ENCODE measurements at places on chromosomes 4 and X.
A peak's percentile ranks its signal among the peaks of the same experiment; 100 is the strongest.

GRCh38 chr4:137530176-137530575 lies 2.1 kb downstream of the PCDH18 start:
- no peak for DNase-seq

- no peak for DNase-seq
Measured at GRCh38 chr4:3465698-3466671, 2.9 kb downstream of the DOK7 start.

DNA sequence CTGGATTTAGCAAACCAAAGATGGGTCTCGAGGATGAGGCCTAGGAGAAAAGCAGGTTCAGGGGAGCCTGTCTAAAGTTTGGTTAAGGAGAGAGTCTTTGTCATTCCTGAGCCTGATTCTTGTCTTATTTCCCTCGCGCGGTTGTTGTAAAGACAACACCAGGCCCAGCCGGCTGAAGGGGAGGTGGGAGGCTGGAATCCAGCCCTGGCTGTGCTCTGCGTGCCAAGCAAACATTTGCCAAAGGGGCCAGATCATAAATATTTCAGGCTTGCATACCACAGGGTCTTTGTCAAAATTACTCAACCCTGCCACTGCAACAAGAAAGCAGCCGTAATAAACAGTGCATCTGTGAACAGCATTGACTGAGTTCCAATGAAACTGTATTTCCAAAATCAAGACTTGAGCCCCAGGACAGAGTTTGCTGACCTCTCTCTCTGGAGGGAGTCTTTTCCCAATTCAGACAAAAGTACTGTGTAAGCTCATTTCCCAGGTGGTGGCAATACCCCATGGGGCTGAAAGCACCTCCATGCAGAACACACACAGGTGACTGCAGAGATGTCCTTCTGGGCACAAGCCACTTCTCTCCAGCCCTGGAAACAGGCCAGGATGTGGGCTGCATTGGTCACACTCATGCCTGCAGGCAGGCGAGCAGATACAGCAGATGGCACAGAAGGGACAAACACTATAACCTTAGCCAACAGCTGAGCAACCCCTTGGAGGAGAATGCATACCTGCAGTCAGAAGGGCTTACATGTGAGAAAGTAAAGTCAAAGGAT lies 320.3 kb downstream of the STK32B start:
- DNase-seq = no peak

- peak; percentile 85 for DNase-seq
Measured at GRCh38 chr4:158670975-158671664, 567 bp downstream of the C4orf46 start.

- no peak for DNase-seq
Measured at GRCh38 chr4:186653969-186654368, 69.7 kb downstream of the FAT1 start.

GRCh38 chr4:56424697-56425514 lies 10.5 kb downstream of the PPAT start:
- DNase-seq = no peak

DNA sequence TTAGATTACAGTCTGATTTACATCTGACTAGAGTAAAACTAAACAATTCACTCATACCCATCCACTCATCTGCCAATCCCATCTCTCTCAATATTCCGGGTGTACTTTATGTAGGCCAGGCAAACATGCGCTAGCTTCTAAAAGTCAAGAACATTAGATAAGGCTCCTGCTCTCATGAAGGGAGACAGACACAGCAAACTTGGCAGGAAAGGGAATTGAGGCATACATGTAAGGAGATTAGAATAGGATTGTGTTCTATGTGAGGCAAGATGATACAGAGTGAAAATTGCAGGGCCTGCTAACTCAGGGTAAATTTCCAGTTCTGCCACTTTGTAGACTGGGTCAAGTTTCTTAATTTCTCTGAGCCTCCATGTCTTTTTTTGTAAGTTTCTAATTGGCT lies 135.8 kb downstream of the CDS1 start:
- DNase-seq = no peak

GRCh38 chrX:119755981-119756533 lies 2.3 kb upstream of the SOWAHD start:
- no peak for DNase-seq

- DNase-seq = no peak
Measured at GRCh38 chr4:172392741-172393140, 579.5 kb downstream of the GALNTL6 start.

- peak; percentile 20 for DNase-seq
Measured at GRCh38 chrX:15373976-15374375, 10.2 kb downstream of the VEGFD start.

- DNase-seq = no peak
Measured at GRCh38 chrX:109389917-109390316, 92.0 kb downstream of the GUCY2F start.

DNA sequence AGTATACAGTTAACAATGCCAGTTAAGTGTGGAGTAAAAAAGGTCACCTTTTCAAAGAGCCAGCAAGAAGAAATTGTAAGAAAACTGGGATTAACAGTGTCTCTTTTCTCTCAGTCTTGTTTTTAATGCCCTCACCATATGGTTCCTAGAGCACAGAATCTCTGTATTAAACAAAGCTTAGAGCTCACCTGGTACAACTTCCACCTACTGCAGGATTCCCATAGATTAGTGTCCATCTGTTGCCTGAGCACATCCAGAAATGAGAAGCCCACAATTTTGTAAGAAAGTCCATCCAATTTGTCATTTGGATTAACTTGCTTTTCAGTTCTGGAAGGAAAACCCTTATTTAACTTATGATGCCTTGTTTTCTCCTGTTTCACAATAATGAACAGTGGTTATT lies 1037.1 kb downstream of the STPG2 start:
- DNase-seq = no peak

DNA sequence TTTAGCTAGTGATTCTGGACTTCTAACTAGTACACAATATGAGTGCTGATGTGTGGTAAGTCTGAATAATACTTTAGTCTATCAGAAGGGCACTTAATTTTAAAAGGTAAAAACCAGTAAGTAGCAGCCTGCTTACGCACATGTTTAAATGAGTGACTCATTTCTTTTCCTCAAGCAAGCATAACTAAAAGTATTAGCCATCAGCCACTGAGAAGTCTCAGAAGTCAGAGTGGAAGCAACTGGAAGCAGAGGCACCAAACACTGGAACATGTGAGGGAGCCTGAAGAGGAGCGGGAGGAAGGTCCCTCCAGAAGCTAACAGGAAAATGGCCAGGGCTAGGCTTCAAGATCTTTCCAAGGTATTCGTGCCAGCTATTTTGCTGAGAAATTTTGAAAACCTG lies 257.7 kb downstream of the RAPGEF2 start:
- DNase-seq = peak; percentile 53

- no peak for DNase-seq
Measured at GRCh38 chr4:98939438-98939837, 10.5 kb upstream of the EIF4E start.

GRCh38 chr4:53012738-53013137 lies 150.6 kb downstream of the RASL11B start:
- DNase-seq = peak; percentile 49

- no peak for DNase-seq
Measured at GRCh38 chr4:62133977-62134376, 933.9 kb downstream of the ADGRL3 start.

- no peak for DNase-seq
Measured at GRCh38 chrX:96433409-96434077, 251.1 kb upstream of the DIAPH2 start.

DNA sequence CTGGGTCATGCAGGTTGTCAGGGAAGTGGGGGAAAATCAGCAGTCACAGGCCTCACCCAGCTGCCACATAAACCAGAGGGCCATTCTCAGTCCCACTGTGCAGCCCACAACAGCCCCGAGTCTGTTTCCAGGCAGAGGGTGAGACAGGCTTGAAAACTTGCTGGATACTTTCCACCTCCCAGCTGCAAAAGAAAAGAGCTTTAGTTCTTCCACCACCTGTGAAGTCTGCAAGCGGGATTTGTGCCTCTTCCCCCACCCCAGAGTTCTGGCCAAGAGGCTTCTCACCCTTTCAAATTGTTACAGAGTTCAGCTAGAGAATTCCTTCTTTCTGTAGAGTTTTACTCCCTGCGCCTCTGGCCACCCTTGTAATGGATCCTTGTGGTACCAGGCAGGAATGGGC lies 115.5 kb upstream of the ZDHHC15 start:
- DNase-seq = no peak

- no peak for DNase-seq
Measured at GRCh38 chr4:8552024-8552423, 28.2 kb upstream of the GPR78 start.

- no peak for DNase-seq
Measured at GRCh38 chrX:2266445-2267349, 234.1 kb downstream of the DHRSX start.

DNA sequence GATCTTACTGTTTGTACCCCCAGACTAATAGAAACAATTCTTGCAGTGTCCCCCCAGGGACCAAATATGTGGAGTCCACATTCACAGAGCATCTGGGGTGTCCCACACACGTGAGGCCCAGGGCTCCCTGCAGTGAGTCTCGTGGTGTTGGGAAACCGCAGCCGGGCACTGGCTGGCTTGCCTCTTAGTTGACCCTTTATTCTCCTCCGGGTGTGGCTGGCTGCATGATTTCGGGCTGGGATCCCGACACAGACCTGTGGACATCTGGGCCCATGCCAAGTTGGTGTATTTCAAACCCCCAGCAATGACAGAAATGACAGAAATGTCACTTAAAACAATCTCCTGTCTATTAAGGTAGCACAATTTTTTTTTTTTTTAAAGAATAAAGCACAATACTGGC lies 15.6 kb upstream of the CLDN24 start:
- DNase-seq = no peak

- no peak for DNase-seq
Measured at GRCh38 chr4:38082424-38083385, 122.5 kb downstream of the PTTG2 start.

- DNase-seq = no peak
Measured at GRCh38 chr4:38591617-38592337, 72.2 kb upstream of the KLF3 start.

DNA sequence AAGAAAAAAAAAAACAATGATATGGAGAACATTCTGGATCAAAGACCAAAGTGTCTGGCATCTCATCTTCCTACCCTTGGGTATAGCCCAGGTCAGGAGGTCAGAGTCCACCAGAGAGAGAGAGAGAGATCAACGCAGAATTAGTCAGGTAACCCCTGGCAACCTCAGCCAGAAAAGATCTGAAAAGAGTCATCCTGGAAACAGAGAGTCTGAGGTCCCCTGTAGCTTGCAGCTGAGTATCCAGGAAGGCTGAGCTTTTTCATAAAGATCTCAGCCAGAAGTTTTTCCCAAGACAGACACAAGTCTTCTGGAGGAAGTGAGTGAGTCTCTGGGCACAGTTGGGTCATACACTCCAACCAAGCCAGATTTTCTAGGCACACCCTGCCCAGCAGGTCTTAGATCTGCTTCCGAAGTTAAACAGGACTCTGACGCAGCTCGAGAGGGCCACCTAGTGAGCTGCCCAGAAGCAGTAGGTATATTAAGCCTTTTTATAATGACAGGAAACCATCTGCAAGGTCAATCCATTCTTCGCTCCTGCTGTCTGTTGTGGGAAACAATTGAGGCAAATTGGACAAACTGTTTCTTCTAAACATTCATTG lies 35.7 kb downstream of the ACE2 start:
- DNase-seq = peak; percentile 49

DNA sequence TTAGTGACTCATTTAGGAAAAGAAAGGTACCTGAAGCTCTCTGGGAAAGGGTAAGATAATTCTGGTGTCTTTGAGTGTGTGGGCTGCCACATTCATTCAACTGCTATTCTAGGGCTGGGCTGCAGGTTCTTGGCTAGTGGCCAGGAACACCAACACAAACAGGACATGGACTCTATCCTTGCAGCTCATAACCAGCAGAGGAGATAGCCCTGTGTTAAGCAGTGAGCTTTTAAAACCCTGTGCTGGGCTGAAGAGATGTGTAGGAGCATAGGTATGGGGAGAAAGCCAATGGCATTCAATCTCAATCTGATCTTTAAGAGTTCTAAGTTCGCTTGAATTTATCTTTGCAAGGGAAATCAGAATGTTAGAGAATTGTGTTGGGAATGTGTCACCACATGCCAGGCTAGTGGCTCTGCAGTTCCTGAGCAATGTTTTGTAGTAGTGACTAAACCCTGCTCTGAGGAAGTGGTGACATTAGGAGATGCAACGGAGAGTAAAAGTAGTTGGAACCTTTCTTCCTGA lies 39.2 kb downstream of the SGMS2 start:
- no peak for DNase-seq

DNA sequence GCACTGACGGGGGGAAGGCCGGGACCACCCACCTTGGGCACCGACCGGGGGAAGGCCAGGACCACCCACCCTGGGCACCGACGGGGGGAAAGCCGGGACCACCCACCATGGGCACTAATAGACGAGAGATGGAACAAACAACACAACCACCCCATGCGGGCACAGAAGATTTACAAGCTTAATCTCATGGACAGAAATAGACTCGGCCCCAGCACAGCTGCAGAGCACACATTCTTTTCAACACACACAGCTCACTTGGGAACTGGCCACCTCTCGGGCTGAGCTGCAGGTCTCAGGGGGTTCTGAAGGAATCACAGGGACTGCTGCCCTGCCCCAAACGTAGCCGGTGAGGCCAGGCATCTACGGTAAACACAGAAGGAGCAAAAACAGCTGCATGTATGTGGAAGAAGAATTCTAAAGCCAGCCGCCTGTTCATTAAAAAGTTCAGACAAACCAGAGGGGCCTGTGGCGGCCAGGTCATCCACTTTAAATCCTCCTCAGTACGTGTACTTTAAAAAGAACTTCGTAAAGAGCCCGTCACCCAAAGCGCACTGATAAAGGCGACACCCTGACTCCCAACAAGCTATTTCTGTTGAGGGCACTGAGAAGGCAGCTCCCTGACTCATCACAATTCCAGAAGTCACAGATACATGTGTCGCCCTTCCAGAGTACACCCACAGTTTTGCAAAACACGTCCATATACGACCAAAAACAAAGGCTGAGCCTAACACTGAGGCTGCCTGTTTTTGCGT lies 17.7 kb downstream of the PPP2R3B start:
- no peak for DNase-seq

DNA sequence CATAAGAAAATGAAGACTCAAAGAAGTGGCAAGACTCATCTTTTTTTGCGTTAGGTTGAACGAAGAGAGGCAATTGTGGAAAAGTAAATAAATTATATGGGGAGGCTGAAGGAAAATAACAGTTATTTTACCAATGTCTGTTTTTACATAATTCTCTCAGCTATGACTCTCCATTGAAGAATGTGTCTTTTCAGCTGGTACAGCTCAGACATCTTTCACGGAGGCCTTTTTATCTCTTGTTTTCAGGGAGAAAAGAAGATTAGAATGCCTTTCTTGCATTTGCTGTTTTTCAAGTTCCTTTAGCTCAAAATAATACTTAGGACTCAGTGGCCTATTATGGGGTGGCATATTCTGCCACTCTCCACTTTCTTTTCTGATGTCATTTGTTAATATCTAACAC lies 153.0 kb downstream of the ADAM29 start:
- DNase-seq = no peak

DNA sequence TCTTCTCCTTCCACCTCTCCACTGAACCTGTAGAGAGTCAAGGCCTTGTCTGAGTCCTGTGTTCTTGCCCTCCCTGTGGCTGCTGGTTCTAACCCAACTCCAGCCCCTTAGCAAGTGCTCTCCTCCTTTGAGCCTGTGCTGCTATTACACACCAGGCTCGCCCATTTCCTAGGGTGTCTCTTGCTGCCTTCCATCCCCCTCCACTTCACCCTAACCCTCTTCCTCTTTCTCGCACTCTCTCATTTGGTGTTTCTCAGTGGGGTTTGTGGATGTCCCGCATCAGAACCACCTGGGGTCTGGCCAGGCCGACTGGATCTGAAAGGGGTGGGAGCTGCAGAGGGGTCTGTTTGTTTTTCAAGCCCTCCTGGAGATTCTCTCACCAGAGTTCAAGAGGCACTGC lies 156.7 kb downstream of the SPRY1 start:
- DNase-seq = no peak

GRCh38 chr4:115489279-115489678 lies 375.9 kb upstream of the NDST4 start:
- no peak for DNase-seq

GRCh38 chr4:7411491-7411890 lies 23.2 kb downstream of the PSAPL1 start:
- DNase-seq = no peak
